Stimulated activated CD4-positive, alpha-beta T cell treated with anti-CD3 and anti-CD28 coated beads, Interleukin-12 subunit alpha, Interleukin-12 subunit beta, amount 100 ng/mL, for 48 hours (primary cell): ENCODE measurements at places on chromosomes 12 and 14.

GRCh38 chr14:95496690-95497259 is 19.7 kb downstream of the SYNE3 start:
- DNase-seq, result no peak

- no peak for DNase-seq
These were observed 178.7 kb upstream of the SOX5 start for GRCh38 chr12:24127919-24128721.

DNA sequence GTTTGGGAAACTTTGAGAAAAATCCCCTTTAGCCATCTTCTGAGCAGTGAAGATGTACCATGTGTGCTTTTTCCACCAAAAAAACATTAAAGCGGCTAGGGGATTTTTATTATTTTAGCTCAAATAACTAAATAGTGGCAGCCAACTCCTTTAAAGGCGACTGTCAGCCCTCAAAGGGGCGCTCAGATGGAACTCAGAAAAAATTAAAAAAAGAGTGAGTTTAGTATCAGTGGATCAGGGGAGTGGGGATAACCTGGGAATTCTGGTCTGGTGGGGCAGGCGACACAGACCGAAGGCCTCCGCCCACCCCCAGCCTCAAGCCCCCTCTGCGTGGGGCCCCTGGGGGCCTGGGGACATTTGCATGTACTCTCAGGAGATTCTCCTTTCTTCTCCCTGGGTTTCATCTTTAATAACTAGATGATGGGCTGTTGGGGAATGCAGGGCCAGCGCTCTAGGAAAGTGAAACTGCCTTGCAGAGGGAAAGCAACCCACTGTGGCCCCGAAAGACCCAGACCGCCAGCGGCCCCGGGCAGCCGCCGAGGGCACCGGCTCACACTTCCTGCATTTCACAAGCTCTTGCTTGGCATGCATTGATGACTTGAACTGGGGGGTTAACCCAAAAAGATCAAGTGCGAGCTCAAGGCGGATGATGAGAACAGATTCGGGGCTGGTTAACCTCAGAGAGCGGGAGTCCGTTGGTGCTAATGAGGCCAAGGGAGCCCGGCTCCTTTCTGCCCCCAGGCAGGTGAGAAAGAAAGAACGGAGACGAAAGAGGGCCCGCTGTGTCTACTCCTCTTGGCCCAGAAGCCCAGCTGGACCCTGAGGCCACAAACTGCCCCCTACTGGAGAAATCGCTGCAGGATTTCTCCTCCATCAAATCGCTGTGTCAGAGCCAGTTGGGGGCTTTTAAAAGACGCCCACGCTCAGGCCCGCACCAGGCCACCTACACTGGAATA is 7.3 kb upstream of the BATF start:
- no peak for DNase-seq

DNA sequence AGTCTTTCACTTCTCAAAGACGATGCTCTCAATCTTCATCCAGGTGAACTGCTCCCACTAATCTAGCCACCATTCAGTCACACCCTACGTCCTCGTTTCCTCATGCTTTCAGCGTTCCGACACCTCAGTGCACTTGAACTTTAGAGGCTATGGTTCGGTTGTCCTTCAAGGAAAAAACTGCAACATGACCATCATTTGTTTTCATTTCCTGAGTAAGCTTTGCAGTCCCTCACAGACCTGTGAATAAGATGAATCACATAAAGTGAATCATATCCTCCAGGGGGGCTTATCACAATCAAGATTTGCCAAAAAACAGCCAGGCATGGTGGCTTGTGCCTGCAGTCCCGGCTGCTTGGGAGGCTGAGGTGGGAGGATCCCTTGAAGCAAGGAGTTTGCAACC is 80.2 kb downstream of the TMCC3 start:
- no peak for DNase-seq

DNA sequence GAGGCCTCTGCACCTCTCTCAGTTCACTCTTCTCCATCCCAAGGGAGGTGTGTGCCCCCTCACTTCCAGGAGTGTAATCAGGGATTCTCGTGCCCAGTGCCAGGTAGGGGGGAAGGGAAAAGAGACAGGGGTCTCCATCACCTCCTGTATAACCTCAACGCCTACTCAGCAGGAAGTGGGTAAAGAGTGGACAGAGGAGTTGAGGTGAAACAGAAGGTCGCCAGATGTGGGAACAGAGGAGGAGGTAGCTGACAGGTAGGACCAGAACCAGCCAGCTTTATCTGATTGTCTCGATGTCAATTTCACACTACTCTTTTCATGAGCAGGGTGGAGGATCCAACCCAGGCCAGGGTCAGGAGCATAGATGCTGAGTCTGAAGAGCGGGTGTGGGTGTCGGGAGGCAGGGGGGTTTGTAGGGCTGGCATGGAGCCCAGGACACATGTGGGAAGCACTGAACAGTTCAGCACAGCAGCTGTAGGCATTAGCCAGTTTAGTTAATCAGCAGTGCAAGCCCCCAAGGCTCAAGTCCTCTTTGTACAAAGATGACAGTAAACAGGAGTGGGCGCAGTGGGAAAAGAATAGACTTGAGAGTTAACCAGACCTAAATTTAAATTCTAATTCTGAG is 213.5 kb downstream of the PELI2 start:
- no peak for DNase-seq

DNA sequence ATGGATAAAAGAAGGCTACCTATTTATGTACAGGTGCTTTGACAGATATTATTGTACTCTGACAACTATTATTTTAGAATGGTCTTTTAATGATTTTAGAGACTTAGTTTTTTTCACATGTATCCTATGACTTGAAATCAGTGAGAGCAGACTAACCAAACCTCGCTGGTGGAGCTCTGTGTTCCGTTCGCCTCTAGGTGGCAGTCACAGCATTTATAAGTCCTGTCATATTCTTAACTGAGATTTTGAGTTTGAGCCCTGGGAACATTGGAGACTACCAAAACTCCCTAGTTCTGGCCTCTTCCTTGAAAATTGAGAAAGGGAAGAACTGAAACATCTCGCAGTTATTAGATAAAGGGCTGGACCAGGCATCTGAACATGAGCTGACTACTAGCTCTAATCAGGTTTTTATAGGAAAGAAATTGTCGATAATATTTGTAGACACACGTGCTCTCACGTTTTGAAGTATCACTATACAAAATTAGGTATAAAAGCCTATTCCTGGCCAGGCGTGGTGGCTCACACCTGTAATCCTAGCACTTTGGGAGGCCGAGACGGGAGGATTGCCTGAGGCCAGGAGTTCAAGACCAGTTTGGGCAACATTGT is 48.3 kb downstream of the TTLL5 start:
- peak; percentile 42 for DNase-seq

GRCh38 chr12:33044447-33044846 is 147.9 kb upstream of the PKP2 start:
- DNase-seq, result no peak

DNA sequence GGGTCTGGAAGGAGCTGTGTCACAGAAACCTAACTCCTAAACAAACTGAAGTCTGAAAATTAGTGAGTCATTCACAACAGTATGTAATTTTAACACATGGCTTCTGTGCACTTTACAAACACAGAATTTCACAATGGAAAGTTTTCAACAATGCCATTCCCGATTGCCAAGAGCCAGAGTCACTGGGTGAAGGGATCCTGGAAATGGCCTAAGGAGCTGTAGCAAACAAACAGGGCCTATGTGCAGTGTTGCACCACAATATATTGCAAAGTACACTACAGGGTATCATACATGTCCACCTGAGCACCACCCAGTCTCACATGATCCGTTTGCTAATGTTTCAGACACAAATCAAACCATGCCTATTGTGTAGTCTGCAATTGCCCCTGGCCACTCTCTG is 184.7 kb upstream of the OTX2 start:
- no peak for DNase-seq

- DNase-seq, result peak; percentile 73
These were observed 11.1 kb upstream of the NINJ2 start for GRCh38 chr12:674272-674781.

DNA sequence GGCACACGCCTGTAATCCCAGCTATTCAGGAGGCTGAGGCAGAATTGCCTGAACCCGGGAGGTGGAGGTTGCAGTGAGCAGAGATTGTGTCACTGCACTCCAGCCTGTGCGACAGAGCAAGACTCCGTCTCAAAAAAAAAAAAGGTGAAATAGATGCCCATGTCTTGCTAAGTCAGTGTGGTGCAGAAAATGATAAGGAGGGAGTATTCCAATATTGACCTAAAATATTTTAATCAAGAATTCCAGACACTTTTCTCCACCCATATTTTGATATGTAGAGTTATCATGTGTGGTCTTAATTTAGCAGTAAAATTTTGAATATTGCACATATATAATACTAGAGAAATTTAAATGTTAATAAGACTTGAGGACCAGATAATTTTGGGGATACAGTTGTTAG is 57.7 kb downstream of the WNK1 start:
- no peak for DNase-seq

- DNase-seq, result no peak
These were observed 193.5 kb upstream of the CNOT2 start for GRCh38 chr12:70049596-70050360.

DNA sequence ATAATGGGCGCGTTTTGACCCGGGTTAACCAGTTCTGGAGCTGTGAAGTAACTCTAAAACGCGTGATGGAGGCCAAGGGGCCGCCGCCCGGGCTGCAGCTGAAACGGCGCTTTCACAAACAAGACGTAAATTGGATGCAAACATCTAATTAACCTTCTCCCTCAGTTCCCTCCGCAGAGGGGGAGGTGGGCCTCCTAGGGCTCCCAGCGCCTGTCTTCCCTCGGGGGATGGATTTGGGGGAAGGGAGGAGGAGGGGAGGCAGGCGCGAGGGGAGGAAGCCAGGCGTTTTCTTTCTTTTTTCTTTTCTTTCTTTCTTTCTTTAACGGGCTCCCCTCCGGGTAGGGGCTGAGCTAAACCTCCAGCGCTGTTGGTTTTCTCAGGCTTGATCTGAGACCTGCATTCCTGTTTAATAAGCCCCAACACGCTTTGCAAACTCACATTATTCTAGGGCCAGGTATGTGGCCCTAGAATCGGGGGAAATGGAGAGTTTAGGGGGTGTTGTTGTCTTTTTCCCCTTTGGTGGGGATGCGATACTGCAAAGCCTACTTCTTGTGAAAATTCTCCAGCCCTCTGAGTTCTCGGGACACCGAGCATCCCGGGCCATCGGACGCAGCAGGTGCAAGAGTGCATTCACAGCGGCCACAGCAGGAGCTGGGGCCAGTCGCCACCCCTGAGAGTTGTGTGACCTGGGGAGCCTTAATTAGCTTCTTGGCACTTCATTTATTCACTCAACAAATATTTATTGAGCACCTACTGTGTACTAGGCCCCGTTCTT is 43.6 kb upstream of the LHX5 start:
- no peak for DNase-seq

DNA sequence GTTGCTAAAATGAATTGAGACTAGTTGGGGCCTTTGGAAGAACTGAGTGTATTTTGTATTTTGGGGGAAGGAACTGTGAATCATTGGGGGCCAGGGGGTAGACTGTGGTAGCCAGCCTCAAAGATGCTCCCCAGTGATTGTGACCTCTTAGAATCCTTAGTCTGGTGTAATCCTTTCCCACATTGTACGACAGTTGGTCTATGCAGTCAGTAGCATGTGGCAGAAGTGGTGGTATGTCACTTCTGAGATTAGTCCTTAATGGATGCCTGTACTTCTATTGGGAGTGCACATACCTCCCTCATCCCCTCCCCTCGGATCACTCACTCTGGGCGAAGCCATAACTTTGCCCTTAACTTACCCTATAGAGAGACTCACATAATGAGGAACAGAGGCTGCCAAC is 48.0 kb downstream of the USP15 start:
- DNase-seq, result no peak

DNA sequence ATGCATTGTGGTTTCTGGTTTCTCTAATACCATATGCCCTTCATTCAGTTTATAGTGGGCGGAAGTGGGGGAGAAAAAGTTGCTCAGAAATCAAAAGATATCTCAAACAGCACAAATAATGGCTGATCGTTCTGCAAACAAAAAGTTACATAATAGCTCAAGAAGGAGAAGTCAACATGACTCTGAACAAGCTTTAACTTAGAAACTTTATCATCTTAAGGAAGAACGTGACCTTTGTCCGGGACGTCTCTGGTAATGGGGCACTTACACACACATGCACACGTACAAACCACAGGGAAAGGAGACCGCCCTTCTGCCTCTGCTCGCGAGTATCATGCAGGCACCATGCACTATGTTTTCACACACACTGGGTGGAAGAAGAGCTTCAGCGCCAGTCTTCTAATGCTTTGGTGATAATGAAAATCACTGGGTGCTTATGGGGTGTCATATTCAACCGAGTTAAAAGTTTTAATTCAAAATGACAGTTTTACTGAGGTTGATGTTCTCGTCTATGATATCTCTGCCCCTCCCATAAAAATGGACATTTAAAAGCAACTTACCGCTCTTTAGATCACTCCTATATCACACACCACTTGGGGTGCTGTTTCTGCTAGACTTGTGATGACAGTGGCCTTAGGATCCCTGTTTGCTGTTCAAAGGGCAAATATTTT is 4.7 kb downstream of the FOS start:
- DNase-seq, result no peak

GRCh38 chr14:91554535-91555332 is 44.6 kb upstream of the PPP4R3A start:
- DNase-seq, result no peak

DNA sequence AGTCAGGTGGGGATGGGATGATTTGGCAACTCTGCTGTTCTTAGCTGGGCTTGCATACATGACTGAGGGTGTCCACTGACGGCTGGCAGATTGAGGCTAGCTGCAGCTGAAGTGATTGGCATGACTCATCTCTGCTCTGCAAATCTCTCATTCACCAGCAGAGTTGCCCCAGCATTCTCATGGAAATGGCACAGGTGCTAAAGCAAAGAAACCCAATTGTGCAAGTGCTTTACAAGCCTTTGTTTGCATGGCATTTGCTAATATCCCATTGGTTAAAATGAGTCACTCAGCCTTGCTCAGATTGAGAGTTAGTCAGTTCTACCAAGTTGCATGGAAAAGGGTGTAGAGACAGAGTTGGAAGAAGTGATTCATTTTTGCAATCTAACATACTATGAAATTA is 389.7 kb upstream of the FAR2 start:
- no peak for DNase-seq

DNA sequence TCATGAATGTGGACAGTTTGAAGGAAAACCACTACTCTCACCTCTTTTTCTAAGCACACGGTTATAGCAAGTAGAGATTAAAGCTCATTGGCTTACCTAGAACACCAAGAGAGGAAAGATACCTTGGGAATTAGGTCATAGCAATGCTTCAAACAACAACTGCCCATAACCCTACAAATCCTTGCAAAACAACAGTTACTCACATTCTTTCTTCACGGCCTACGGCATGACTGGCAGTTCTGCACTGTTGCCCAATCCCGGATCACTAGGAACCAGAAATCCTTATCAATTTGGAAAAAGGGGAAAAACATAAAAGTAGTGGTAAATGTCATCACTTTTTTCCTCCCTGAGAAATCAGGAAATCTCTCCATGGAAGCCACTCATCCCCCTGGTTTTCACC is 9.6 kb upstream of the ISM2 start:
- DNase-seq, result no peak

DNA sequence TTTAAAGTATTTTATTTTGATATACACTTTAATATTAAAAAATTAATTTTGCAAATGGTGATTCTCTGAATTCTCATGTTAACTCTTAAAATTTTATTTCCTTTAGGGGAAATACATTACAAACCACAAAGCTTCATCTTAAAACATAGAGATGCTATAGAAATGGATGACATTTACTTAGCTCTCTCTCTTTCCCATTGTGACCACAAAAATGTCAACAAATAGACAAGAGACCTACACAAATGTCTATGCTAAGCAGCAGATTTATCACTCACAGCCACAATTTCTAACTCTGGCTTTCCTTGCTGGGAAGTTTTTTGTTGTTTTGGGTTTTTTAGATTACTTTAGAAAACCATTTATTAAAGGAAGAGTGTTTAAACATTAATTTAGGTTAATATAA is 19.9 kb upstream of the PHC1 start:
- DNase-seq, result no peak

- no peak for DNase-seq
These were observed 8.5 kb downstream of the SELPLG start for GRCh38 chr12:108625228-108625627.
